Vagina (tissue), 2 donors: ENCODE measurements at places on chromosomes 2 and 18. TPM values are rescaled to one million over a fixed set of nuclear protein-coding genes. Genes with fewer than 3 reads are reported as not detected.

DNA sequence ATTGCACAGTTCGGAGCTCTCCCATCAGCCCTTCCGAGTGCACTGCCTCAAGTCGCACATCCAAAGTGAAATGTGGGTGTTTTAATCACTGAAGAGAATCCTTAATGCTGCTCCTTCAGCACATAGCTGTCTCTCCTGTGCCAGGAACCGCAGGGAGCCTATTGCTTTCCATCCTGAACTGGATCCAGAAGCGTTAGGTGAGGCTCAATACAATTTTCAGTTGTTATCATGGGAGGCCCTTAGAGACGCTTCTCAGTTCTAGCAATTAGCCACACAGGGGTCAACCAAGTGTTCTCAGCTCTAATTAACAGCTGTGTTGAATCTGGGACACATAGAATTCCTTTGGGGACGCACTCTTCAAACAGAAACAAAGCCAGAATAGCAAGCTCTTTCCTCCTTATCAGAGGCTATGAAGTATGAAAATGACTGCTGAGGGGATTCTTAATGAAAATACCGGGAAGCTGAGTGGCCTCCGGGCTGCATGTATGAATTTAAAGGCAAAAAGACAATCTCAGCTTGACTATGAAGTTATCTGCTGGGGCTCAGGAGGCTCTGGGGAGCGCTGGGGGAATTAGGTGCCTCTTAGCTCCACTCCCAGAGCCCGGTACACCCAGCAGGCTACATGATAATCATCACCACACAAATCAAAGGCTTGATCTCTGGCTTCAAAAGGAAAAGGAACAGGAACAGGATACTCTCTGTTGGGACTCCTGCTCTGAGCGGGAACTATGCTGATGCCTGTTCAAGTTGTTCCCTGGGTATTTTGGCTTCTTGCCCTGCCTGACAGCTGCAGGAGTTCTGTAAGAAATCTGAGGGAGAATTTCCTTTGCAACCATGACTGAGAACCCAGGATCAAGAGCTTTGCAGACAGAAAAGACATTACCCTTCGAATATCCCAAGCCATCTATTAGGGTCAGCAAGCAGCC, 55.4 kb upstream of the NCOA1 start:
- no peak for DNase-seq

The SEPTIN10 gene
- total RNA-seq: 107 TPM

The IL18R1 gene
- total RNA-seq: 4.9 TPM

The DAPL1 gene
- total RNA-seq: 101 TPM

DNA sequence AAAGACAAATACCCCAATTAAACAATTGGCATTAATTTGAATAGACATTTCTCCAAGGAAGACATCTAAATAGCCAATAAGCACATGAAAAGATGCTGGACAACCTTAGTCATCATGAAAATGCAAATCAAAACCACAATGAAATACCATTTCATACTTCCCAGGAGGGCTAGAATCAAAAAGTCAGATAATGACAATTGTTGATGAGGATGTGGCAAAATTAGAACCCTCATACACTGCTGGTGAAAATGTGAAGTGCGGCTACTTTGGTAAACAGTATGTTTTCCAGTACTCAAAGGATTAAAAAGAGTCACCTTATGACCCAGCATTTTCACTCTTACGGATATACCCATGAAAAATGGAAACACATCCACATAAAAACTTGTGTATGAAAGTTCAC, 91.6 kb downstream of the FIGN start:
- DNase-seq: no peak

DNA sequence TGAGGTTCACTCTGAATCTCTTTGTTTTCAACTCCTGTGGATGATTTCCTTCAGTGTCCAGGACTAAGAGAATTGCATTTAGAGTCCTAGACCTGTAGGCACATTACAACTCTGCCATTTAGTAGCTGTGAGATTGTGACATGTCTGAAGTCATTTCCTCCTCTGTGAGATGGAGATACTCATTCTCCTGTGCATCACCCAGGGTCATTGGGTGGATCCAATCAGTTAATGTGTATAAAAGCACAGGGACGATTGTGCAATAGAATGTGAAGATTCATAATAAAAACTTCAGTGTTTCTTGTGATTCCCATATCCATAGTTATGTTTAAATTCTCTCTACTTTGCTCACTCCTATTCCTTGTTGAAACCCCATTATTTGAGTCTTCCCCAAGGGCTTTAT, 113.6 kb downstream of the DIS3L2 start:
- no peak for DNase-seq

GRCh38 chr2:43469094-43469493, 126.7 kb downstream of the THADA start:
- no peak for DNase-seq

The REG1B gene
- not detected for total RNA-seq

DNA sequence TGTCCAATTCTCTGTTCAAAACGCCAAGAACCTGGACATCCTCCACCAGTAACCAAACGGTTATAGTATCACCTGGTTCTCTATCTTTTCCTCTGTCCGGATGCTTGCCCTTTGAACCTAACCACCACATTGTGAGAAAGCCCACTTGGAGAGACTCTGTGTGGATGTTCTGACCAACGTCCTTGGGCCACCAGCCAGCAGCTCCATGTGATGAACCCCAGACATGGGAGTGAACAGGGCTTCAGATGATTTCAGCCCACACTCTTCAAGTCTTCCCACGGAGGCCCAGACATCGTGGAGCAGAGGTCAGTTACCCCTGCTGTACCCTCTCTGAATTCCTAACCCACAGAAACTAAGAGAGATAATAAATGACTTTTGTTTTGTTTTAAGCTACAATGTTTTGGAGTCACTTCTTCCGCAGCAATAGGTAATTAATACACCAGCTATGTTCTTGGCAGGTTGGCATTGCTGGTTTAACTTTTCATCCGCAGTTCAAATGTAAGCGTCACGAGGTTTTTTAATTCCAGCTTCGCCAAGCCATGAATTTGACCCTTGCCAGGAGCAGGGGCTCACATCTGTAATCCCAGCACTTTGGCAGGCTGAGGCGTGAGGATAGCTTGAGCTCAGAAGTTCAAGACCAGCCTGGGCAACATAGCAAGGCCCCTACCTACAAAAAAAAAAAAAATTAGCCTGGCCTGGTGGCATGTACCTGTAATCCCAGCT, 36.1 kb upstream of the ZNF532 start:
- DNase-seq: no peak

The ASXL3 gene
- 5.9 TPM for total RNA-seq

The UGT1A10 gene
- not detected for total RNA-seq

- DNase-seq: no peak
These were observed 457.2 kb downstream of the CDH2 start for GRCh38 chr18:27719680-27720079.

The FHOD3 gene
- 5.6 TPM for total RNA-seq

- no peak for DNase-seq
These were observed 71.7 kb downstream of the NCAPH start for GRCh38 chr2:96407041-96407918.

The NEB gene
- 0.98 TPM for total RNA-seq

The TTC27 gene
- total RNA-seq: 12.5 TPM

GRCh38 chr2:203636588-203637470, 69.6 kb upstream of the CD28 start:
- DNase-seq: no peak

DNA sequence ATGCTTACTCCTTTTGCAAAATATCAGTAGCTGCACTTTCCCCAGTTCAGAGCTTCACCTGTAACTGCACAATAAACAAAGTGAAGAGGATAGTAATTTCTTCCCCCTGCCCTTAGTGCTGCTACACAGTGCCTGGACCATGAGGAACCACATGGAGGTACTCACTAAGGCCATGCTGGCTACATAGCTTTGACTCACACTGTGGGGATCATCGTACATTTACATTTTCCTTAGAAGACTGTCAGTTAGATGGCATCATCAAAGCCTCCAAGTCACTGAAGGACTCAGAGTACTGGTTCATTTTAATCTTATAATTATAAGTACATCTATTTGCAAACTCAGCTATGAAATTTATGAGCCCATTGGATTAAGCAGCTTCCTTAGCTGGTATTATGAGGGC, 1416.5 kb upstream of the CELF4 start:
- DNase-seq: no peak

- no peak for DNase-seq
These were observed 34.1 kb downstream of the TFPI start for GRCh38 chr2:187520121-187520624.

GRCh38 chr2:18831916-18832510, 242.6 kb upstream of the NT5C1B start:
- DNase-seq: no peak

GRCh38 chr2:240689975-240690374, 1.7 kb upstream of the AQP12A start:
- DNase-seq: no peak

The TANC1 gene
- total RNA-seq: 61.9 TPM

The TSHZ1 gene
- 23.3 TPM for total RNA-seq

DNA sequence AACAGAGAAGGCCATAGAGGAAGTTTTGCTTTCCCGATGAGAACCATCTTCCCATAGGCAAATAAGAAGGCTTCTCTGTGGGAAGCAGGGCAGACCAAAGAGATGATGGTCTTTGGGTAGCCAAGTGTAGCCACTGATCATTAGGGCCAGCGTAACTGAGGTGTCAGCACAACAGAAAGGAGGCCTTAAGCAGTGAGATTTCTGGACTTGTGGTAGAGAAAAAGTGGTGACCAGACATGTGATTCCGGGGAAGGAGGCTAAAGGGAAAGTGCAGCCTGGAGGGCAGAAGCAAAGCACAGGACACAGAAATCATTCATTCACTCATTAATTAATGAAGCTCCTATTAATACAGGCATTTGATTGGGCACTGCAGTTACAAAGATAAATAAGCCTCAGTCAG, 15.4 kb downstream of the EVA1A start:
- DNase-seq: no peak

- no peak for DNase-seq
These were observed 53.1 kb downstream of the NTSR2 start for GRCh38 chr2:11616851-11617415.
